ENCODE measurements at places on chromosomes 12 and 14.

- DNase-seq, result peak; percentile 64
These were observed 251.4 kb upstream of the ATP2B1 start for GRCh38 chr12:89960011-89960507.

DNA sequence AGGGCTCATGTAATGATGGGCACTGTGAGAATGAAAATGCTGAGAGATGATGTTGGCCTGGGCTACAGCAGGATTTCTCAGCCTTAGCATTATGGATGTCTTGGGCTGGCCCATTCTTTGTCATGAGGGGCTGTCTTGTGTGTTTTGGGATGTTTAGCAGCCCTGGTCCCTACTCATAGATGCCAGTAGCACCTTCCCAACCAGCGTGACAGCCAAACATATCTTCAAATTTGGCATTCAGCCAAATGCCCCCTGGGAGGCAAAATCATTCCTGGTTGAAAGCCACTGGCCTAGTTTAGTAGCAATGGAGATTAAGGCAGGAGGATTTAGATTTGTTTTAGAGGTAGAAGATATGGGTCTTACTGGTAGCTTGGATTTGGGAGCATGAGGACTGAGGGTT lies 26.6 kb downstream of the UBE3B start:
- no peak for DNase-seq

DNA sequence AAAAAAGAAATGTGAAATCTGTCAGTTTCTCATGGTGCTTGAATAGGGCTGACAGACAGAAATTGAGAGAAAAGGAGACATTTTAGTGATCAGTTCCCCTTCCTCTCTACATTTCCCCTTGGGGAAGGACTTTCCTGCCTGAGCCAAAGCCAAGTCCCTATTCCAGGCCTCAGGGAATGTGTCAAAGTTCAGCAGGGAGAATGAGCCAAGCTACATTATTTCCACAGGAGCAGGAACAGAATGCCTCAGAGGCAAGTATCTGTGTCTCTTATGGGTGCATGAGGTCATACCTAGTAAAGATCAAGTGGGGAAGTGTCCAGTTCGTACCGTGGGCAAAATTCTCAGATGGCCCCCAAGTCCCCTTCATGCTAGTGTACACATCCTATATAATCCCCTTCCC lies 68.6 kb downstream of the IQSEC3 start:
- DNase-seq, result no peak

- no peak for DNase-seq
These were observed 144.7 kb downstream of the GPHN start for GRCh38 chr14:66652525-66653106.

- DNase-seq, result no peak
These were observed 41.9 kb downstream of the DIP2B start for GRCh38 chr12:50546441-50547318.

DNA sequence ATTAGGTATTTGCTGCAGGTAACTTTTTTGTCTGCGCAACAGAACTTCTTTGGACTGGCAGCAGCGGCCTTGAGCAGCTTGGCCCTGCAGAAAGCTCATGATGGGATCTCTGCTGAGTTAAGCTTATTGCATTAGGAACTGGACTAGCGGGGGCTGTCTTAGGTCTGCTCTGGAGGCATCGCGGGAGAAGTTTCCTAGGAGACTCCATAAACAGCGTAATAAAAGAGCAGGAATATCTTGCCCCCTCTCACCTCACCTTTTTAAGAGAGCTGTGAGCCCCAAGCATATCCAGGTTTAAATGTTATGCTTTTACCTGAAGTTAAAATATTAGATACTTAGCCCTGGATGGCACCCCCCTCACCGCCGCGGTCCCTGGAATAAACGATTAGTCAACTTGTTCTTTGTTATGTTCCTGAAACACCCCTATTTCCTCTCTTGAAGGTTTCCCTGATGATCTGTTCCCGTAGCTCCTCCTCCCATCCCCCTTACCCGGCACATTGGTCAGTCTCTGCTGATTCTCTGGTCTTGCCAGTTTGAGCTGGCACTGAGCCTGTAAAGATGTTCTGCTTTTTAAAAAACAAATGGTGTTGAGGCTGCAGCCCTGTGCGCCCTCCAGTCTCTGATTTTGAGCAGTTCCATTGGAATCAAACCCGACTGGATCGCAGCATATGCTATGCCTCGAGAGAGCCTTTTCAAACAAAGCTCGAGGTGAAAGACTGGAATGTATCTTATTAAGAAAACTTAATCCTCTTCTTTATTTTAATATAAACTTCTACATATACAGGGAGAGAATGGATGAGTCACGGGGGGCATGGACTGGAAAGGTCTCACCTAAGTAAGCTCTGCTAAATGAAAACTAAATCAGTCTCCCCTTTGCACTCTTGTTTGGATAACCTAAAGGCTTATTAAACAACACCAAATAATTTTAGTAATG lies 1.9 kb downstream of the MLXIP start:
- DNase-seq, result no peak

GRCh38 chr12:38934078-38934584 lies 28.7 kb upstream of the CPNE8 start:
- no peak for DNase-seq

DNA sequence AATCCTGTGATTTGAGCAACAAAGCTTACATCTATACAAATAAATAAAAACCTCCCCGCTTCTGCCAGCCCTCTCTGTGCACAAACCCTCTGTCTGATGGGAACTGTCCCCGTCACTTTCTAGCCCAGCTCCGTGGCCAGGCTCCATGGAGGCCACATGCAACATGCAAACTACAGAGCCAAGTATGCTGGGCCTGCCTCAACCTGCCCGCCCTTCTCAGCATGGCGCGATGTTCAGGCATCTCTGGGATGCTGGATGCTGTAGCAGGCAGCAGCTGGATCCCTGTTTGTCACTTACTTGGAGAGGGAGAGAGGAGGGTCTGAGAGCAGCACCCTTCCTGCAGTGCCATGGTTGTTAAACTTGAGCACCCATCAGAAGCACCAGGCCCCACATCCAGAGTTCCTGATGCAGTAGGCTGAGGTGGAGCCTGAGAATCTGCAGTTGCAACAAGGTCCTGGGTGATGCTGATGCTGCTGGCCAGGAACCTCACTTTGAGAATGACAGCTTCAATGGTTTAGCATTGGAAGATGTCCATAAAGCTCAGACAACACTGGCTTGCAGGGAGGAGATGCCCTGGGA lies 32.4 kb downstream of the CLMN start:
- no peak for DNase-seq

DNA sequence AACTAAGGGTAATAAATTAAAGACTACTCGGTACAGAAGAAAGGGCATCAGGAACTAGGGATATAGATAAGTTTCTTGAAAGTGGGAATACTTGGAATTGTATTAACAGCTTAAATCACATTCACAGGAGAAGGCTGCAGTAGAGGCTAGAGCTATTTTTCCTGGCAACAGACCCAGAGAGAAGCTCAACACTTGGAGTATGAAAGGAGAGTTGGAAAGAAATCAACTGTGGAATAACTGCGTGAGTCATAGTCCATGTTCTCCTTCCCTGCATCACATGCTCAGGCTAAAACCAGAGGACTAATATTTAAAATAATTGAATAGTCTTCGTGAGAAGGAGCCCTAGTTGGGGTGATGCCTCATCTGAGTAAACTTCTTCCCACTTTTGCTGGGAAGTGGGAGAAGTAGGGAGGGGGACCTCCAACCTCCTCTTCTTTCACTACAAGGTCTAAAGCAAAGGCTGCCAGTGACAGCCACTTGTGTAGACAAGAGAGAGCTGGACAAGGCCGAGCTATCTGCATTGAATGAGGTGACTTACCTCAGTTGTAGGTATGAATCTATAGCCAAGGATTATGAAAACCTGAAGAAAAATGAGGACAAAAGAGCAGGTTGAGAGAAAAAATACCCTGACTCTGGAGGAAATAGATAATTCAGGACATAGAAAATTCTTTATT lies 32.7 kb downstream of the DYRK2 start:
- DNase-seq, result no peak

GRCh38 chr12:101407049-101407435 lies 530 bp downstream of the ARL1 start:
- no peak for DNase-seq

- DNase-seq, result no peak
These were observed 4.4 kb upstream of the PDE6H start for GRCh38 chr12:14968478-14968877.

DNA sequence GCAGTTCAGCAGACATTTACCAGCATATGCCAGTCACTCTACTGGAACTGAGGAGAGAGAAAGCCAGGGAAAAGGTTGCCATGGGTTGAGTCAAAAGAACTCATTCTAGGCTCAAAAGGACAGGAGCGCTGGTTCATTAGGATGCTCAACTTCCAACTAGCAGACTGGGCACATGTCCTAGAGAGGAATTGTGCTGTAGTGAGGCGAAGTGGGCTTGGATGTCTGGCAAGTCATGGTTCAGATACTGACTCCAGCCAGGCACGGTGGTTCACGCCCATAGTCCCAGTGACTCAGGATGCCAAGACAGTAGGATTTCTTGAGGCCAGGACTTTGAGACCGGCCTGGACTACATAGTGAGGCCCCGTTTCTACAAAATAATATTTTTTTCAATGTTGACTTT lies 281.5 kb downstream of the CACNA1C start:
- DNase-seq, result no peak

DNA sequence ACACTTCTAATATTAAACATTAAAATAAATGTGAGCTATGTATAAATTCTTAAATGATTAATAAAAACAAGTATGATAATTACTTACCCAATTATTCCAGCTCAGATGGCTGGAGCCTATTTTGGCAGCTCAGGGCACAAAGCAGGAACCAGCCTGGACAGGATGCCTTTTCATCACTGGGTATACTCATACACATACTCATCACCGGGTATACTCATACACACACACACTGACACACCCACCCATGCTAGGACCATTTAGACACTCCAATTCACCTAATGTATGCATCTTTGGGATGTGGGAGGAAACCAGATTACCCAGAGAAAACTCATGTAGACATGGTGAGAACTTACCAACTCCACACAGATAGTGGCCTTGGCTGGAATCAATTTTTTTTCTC lies 57.9 kb upstream of the CNOT2 start:
- no peak for DNase-seq

- DNase-seq, result no peak
These were observed 253.4 kb downstream of the PAX9 start for GRCh38 chr14:36915081-36915480.

GRCh38 chr14:50964683-50965390 lies 20.6 kb upstream of the PYGL start:
- no peak for DNase-seq

- peak; percentile 61 for DNase-seq
These were observed 39.1 kb upstream of the INF2 start for GRCh38 chr14:104650057-104650980.

- DNase-seq, result no peak
These were observed 9.6 kb downstream of the OR6S1 start for GRCh38 chr14:20631880-20632389.
